ENCODE measurements at places on chromosomes 12 and 14.

DNA sequence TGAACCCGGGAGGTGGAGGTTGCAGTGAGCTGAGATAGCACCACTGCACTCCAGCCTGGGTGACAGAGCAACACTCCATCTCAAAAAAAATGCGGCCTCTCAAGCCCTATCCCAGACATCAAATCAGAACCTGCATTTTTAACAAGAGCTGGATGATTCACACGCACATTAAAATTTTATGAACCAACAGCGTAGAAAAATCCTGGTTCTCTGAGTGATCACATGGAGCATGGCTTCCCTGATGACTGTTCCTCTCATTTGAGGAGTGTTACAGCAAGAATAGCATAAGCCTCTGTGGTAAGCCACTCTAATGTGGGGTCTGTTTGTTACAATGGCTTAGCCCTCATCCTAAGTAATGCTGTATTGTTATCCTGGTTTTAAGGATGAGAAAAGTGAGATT, 163.6 kb downstream of the BRMS1L start:
- no peak overlapping the region for H3K4me3 ChIP-seq
- no peaks in the 10 kb centered on the region for H3K4me1 ChIP-seq
- no peaks in the 10 kb centered on the region for H3K36me3 ChIP-seq

DNA sequence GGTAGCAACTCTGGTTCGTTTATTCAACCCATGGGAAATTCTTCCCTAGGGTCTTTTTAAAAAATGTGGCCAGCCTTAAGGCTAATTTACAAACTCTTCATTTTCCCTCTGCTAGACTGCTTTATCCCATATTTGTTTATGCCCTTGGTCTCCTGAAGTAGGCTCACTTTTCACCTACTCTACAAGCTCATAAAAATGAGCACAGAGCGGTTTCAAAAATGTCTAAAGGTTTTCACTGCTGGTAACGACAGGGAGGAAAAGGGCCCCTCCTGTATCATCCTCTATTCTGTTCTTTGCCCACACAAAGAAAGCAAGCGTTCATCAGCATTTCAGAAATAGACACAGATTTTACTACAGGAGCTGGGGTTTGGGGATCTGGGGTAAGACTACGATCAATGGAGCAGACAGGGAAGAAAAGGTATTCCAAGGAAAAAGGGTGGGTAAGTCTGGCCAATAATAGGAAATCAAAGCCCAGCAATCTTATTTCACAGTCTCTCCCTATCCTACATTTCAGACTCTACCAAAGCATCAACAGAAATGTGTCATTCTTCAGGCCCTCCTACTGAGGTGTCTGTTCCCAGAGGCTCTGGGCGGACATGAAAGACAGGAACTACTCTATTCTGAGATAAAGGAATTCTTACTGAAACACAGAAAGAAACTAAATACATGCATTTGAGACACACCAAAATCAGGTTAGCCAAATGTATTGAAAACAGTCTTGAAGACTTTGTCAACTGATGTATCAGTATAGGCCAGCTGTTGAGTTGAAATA, 86.4 kb downstream of the SPPL3 start:
- no peak for DNase-seq
- no peaks in the 10 kb centered on the region for H3K27me3 ChIP-seq
- no peak overlapping the region for H3K4me3 ChIP-seq
- H3K4me1 ChIP-seq, result peaks cover 3% of the 10 kb centered on the region
- no peak overlapping the region for H3K27ac ChIP-seq

- DNase-seq, result no peak
- no peak overlapping the region for H3K27ac ChIP-seq
- H3K27me3 ChIP-seq, result no peaks in the 10 kb centered on the region
- no peaks in the 10 kb centered on the region for H3K36me3 ChIP-seq
- no peak overlapping the region for H3K4me3 ChIP-seq
Observed at GRCh38 chr12:94208622-94208966, 60.2 kb downstream of the PLXNC1 start.

- H3K27ac ChIP-seq, result no peak overlapping the region
- no peak for DNase-seq
- H3K4me1 ChIP-seq, result peaks cover 3% of the 10 kb centered on the region
- no peaks in the 10 kb centered on the region for H3K27me3 ChIP-seq
- H3K36me3 ChIP-seq, result no peaks in the 10 kb centered on the region
Observed at GRCh38 chr14:29584992-29585391, 342.7 kb downstream of the PRKD1 start.

DNA sequence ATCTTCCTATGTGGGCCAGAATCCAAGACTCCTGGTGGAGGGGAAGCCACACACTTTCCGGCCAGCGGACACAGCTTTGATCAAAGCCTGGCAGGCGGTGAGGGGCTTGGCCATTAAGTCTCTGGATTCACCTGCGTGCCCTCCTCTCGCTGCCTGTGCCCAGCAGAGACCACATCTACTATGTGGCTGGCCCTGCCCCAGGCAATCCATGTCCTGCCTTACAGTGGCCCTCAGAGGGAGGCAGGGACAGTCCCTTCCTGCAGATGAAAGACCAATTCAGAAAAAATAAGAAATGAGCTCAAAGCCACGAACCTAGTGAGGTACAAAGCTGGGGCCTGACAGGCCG, 82.7 kb upstream of the GPR68 start:
- DNase-seq, result no peak
- H3K27ac ChIP-seq, result no peak overlapping the region
- no peaks in the 10 kb centered on the region for H3K27me3 ChIP-seq

DNA sequence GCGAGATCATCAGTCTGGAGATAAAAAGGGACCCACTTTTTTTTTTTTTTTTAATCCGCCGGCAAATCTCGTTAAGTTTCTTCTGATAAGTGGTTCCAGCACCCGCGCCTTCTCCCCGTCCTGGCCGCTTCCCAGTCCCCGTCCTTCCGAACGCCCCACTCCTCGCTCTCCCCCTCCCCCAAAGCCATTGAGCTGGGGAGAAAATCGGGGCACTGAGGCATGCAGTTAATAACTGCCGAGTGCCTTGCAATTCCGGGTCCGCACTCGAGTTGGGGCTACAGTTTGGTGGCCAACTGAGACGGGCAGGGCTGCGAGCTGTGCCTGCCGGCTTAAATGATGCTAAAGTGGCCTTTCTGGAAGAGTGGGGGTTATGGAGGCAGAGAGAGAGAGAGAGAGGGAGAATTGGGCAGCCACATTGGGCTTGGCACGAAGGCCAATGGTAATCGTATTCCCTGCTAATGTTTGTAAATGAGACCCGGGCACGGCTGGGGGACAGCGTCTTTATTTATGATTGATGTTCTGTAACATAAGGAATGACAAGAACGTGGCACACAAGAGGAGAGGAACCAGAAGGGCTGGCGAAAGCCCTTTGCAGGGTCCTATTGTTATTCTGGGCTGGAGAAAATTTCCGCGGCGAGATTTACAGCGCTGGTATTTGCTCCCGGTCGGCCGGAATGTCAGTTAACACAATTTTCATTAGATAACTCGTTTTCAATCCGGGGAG, 115.4 kb upstream of the MYL2 start:
- H3K27ac ChIP-seq, result no peak overlapping the region
- no peak overlapping the region for H3K4me3 ChIP-seq
- DNase-seq, result no peak
- H3K27me3 ChIP-seq, result peaks cover 92% of the 10 kb centered on the region
- no peaks in the 10 kb centered on the region for H3K36me3 ChIP-seq
- peaks cover 28% of the 10 kb centered on the region for H3K4me1 ChIP-seq

- no peaks in the 10 kb centered on the region for H3K36me3 ChIP-seq
- peaks cover 53% of the 10 kb centered on the region for H3K4me1 ChIP-seq
- no peak for DNase-seq
- H3K27me3 ChIP-seq, result peaks cover 93% of the 10 kb centered on the region
Observed at GRCh38 chr12:113463746-113464451, 7.8 kb downstream of the LHX5 start.

- no peak overlapping the region for H3K4me3 ChIP-seq
- no peaks in the 10 kb centered on the region for H3K36me3 ChIP-seq
- no peaks in the 10 kb centered on the region for H3K27me3 ChIP-seq
Observed at GRCh38 chr14:74977164-74977900, 21.9 kb upstream of the PGF start.

GRCh38 chr12:5964913-5965900, 20.1 kb upstream of the ANO2 start:
- no peak for DNase-seq
- no peaks in the 10 kb centered on the region for H3K36me3 ChIP-seq
- H3K27me3 ChIP-seq, result peaks cover 6% of the 10 kb centered on the region
- no peak overlapping the region for H3K27ac ChIP-seq
- H3K4me3 ChIP-seq, result no peak overlapping the region
- H3K4me1 ChIP-seq, result no peaks in the 10 kb centered on the region

DNA sequence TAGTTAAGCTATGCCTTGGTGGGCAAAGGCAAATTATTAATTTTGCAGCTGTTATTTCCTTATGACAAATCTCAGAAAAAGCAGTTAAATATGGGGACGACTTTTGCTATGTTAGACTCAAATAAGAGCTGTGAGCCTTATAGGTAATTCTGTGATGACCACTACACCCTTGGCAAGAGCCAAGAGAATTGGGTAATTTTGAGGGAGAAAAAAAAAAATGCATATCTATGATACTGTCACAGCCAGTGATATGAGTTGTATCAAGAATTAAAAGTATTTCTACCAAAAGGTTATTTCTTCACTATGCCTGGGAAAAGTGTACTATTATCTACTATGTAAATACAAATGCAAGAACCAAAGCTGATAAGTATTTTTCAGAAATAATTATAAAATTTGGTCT, 43.9 kb downstream of the SCAF11 start:
- no peak overlapping the region for H3K4me3 ChIP-seq
- H3K27me3 ChIP-seq, result no peaks in the 10 kb centered on the region
- DNase-seq, result no peak
- H3K27ac ChIP-seq, result no peak overlapping the region

- H3K36me3 ChIP-seq, result peaks cover 9% of the 10 kb centered on the region
- no peak overlapping the region for H3K27ac ChIP-seq
- H3K4me1 ChIP-seq, result no peaks in the 10 kb centered on the region
- no peak overlapping the region for H3K4me3 ChIP-seq
Observed at GRCh38 chr14:105241641-105242040, 6.7 kb upstream of the BTBD6 start.

DNA sequence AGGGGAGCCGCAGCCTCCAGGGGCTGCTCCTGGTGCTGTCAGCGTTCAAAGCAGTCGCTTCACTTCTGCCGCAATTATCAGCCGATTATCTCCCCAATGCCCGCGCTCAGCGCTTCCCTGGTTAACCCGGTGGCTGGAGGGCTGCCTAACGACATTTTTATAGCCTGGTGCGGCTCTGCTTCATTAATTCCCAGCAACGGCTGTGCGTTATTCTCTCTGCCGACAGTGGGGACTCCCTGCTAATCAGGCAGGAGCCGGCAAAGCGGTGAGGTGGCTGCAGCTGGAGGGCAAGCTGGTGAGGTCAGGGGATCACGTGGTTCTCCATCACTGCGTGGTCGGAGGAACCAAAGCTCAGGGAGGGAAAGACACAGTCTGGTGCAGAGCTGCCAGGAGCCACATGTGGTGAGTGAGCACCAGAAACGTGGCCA, 62.9 kb downstream of the GLRX5 start:
- peaks cover 41% of the 10 kb centered on the region for H3K27me3 ChIP-seq
- no peak overlapping the region for H3K27ac ChIP-seq
- no peak overlapping the region for H3K4me3 ChIP-seq
- H3K36me3 ChIP-seq, result no peaks in the 10 kb centered on the region
- no peaks in the 10 kb centered on the region for H3K4me1 ChIP-seq

DNA sequence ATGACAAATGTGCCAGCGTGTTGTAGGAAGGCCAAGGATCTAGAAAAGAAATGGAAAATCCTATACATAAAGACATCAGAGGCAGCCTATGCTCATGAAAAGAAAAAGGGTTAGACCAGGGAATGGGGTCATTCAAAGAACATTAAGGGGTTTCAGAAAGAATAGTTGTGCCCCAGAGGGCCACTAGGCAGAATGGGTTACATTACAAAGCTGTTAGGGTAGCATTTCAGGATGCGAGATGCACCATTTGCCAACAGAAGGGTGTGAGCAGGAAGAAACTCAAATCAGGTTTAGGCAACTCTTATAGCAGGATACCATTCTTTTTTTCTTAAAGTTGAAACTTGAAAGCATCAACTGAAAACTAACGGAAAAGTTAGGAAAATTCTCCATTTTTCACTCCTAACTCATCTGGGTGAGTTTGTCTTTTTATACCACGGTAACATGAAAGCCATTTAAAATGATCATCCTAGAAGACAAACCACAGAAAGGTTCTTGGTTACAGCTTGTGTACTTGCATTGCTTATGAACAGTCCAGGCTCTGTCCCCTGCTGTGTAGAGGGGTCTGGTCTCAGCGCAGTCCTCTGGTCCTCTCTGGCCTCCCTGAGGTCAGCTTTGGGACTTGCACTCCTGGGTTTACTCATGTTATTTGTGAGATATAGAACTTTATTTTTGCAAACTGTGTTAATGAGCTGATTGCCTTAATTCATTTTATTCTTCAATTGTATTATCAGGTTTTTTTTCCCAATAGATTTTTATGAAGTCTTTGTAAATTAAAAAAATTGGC, 209.1 kb downstream of the DACT1 start:
- H3K27me3 ChIP-seq, result no peaks in the 10 kb centered on the region
- H3K4me3 ChIP-seq, result no peak overlapping the region
- no peaks in the 10 kb centered on the region for H3K4me1 ChIP-seq
- no peak for DNase-seq
- no peak overlapping the region for H3K27ac ChIP-seq
- H3K36me3 ChIP-seq, result no peaks in the 10 kb centered on the region

GRCh38 chr14:103319422-103319821, 14.6 kb upstream of the EIF5 start:
- no peaks in the 10 kb centered on the region for H3K27me3 ChIP-seq
- no peaks in the 10 kb centered on the region for H3K4me1 ChIP-seq
- no peaks in the 10 kb centered on the region for H3K36me3 ChIP-seq
- DNase-seq, result no peak
- no peak overlapping the region for H3K27ac ChIP-seq
- no peak overlapping the region for H3K4me3 ChIP-seq

DNA sequence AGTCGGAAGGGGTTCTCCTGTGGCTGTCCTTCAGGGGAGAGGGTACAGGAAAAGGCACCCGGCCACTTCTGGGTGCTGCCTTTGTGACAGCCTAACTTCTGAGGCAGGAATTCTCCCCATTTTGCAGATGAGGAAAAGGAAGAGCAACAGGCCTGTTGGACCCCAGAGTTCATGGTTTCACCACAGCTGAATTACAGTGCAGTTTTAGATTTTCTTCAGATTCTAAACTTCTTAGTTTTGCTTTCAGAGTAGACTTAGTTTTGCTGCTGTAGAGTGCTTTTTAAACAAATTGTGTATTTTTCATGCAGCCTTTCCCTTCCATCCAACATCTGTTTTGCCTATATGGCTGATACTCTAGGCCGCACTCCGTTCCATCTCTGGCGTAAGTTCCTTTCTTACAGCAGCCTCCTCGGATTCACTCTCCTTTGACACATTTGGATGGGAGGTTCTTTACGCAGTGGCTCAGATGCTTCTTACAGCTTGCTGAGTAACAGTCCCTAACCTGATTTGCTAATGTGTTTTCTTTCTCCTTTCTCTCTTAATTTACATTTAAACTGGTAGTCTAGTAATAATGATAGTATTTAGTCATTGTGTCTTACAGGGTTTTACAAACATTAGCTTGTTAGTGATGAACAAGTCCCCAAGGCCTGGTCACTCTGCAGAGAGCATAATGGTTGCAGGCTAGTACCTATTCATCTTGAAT, 7.8 kb downstream of the TRAF3 start:
- H3K4me1 ChIP-seq, result no peaks in the 10 kb centered on the region
- no peak overlapping the region for H3K27ac ChIP-seq
- no peak for DNase-seq
- H3K4me3 ChIP-seq, result no peak overlapping the region
- H3K27me3 ChIP-seq, result no peaks in the 10 kb centered on the region
- H3K36me3 ChIP-seq, result no peaks in the 10 kb centered on the region
